ENCODE measurements at places on chromosomes 2 and 18.
A peak's percentile ranks its signal among the peaks of the same experiment; 100 is the strongest.

- no peak for DNase-seq
Measured at GRCh38 chr2:9212010-9212635, 5.5 kb downstream of the ASAP2 start.

DNA sequence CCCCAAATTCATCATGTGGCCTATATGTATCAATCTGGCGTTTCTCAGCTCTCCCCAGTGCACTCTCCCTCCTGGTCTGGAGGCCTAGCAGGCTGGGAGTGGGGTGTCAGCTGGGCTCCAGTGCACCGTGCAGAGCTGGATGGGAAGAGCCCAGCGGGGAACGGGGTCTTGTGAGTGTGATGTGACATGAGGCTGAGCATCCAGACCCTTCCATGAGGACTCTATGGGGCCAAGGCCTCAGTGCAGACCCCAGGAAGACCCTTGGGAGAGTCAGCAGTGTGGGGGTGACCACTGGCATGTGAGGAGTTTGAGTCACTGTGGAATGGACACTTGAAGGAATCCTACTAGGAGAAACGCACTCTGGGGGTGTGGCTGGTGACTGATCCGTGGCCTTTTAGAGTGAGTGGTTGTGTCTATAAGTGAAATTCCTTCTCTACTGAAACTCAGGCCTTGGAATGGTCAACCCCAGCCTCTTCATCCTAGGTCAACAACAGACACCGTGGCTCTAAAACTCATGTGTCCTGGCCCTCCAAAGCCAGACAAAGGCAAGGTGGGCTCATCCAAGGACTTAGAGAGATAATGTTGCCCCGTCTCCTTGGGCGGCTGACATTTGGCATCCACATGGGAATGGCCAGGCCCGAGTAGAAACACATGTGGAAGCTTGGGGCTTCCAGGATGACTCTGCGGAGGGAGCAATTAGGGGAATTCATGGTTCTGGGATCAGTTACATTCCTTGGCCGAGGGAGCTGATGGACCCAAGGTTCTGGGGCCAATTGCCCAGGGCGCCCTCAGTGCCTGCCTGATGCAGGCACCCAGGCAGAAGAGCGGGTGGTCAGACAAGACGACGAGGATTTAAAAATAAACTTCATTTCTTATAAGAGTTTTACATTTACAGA is 156.0 kb upstream of the TWIST2 start:
- DNase-seq, result no peak

GRCh38 chr2:32946314-32947075 is at the start of gene LTBP1:
Gene LTBP1 (plus strand): TSS chr2:32946953. CDS start chr2:32947325, 372 bp downstream.
- DNase-seq, result peak; percentile 37

- DNase-seq, result no peak
Measured at GRCh38 chr2:16186661-16187481, 246.5 kb downstream of the MYCN start.

DNA sequence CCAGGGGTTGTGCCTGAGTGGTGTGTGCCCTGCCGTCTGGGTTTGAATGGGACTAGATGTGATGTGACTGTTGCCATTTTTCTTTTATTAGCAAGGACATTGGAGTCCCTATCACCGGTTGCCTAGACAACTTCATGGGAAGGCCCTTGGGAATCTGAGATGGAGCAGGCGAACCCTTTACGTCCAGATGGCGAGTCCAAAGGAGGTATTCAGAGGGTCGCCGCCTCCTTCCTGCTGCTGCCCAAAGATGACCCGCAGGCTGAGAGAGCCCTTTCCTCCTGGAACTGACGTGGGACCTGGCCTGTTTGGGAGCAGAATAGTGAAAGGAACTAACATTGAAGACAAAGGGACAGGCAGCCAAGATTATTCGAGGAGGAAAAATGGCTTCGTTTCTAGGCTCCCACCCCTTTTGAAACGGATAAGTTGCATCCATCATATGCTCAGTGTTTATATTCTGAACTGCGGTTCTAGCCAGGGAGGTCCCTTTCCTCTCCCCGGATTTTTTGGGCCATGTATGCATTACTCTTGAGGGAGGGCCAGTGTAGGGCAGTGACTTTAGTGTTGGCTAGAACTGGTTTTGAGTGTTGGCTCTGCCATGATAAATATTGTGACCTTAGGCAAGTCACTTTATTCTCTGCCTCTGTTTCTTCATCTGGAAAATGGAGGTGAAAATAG is 673 bp downstream of the CENPO start:
- no peak for DNase-seq

GRCh38 chr2:232767866-232768265 is 8.5 kb downstream of the KCNJ13 start:
- DNase-seq, result no peak

GRCh38 chr2:30527859-30528258 is 80.8 kb downstream of the LCLAT1 start:
- no peak for DNase-seq

- no peak for DNase-seq
Measured at GRCh38 chr2:204114295-204115136, 178.0 kb downstream of the ICOS start.

DNA sequence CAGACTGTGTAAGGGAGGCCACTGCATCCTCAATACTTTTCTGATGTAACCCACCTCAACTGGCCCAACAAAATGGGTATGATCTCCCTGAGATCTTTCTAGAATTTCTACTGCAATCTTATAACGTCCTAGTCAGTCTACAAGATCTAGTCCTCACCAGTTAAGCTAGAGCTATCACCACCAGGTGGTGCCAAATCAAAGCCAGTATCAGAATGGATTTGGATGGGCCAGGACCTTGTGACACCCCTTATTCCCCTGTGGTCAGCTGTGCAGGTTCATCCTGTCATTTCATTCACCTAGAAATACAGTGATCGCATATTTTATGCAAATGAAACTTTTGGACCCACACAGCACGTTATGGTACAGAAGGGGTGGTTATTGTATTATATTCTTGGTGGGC is 90.3 kb downstream of the OLA1 start:
- DNase-seq, result peak; percentile 53

GRCh38 chr2:200590090-200590489 is 4.3 kb downstream of the AOX1 start:
- no peak for DNase-seq

DNA sequence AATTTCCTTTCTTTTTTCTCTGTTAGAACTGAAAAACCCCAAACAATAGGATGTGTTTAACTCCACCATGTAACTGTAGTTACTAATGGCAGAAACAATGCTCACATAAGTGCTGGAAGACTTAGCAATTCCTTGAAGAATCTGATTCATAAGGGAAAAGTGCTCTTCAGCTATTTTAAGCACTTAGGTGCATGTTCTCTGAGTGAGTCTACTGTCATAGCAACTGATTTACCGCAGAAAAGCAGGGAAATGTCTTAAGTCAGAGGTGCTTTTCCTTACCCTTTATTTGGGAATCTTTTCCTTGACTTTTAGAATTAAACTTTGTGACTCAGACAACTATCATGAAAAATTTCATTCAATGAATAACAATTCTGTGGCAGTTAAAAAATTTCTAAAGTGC is 65.4 kb upstream of the NABP1 start:
- no peak for DNase-seq

- DNase-seq, result no peak
Measured at GRCh38 chr18:13835202-13835601, 11.3 kb downstream of the MC5R start.

DNA sequence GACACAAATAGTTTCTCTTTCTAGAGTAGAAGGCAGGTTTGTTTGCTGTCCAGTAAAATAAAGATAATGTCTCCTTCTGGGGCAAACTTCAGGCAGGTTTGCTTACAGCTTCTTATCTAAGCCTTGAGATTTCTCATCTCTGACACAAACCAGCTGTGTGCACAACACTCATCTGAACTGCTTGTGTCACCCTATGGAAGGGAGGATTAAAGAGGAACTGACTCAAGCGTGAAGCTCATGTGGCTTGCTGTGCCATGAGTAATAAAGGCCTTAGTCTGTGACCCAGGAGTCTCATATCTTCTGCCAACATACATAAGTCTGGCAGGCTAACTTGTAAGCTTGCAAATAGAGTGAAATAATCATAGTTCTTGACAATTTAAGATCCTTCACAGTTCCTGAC is 24.2 kb upstream of the CPO start:
- no peak for DNase-seq

GRCh38 chr2:71602581-71602980 is 149.2 kb downstream of the DYSF start:
- no peak for DNase-seq

- no peak for DNase-seq
Measured at GRCh38 chr2:55518841-55519165, 715 bp upstream of the CFAP36 start.

GRCh38 chr18:62741118-62741566 is 25.8 kb downstream of the PHLPP1 start:
- no peak for DNase-seq

GRCh38 chr2:85907671-85908157 is 18.9 kb upstream of the ST3GAL5 start:
- no peak for DNase-seq

DNA sequence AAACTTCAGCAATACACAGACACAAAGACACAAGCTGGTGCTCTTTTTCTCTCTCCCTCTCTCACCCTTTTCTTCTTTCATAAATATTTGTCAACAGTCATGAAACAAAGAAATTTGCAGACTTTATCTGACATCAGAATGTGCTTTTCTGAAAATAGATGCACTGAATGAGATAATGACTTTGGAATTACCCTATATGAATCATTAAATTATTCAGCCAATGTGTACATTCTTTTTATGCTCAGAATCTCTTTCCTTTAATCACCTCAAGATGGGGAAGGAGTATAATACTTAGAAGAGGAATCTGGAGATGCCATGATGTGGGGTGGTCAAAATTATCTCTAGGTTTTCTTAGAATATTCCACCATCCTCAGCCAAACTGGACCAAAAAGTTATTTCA is 289.9 kb downstream of the LRRTM1 start:
- no peak for DNase-seq

- DNase-seq, result peak; percentile 86
Measured at GRCh38 chr2:29115797-29116781, 874 bp downstream of the CLIP4 start.

DNA sequence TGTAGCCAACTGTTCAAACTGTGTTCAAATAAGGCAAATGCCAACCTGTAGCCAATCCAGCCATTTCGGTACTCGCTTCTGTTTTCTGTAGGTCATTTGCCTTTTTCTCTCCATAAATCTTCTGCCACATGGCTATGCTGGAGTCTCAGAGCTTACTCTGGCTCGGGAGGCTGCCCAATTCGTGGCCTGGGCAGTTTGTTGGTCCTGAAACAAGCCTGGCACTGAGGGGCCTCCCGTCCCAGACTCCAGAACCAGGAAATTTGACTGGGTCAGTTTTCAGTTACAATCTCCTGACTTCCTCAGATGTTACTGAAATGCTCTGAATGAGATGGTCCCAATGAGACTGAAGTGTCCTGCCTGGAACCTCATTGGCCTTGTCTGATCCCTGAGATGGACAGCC is 120.8 kb upstream of the NPAS2 start:
- no peak for DNase-seq

- DNase-seq, result no peak
Measured at GRCh38 chr2:184534986-184535385, 63.3 kb upstream of the ZNF804A start.

DNA sequence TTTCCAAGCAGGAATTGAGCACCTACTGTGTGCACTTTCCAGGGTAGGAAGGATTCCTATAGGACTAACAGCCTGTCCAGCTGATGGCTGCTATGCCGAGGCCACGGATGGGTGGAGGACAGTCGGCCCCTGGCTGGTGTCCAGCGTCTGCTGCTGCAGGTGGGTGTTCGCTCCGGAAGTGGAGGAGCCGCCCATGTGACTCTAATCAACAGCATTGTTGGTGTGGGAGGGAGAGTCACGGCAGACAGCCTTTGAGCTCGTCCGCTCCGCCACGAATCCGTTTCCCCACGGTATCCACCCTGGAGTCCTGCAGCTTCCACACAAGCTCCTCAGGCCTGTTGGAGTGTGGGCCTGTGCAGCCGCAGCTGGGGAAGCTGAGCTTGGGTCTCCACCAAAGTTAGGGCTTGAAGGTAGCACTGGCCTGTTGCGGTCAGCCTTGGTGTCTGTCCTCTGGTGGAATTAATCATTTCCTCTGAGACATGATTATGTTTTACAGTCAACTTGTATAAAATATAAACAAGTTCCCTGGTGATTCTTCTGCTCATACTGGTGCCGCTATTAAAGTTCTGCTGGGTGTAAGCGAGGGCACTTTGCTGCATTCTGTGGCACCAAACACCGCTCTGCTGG is 185.9 kb upstream of the TPO start:
- no peak for DNase-seq

GRCh38 chr18:49768051-49768391 is 45.3 kb downstream of the ACAA2 start:
- DNase-seq, result peak; percentile 52

DNA sequence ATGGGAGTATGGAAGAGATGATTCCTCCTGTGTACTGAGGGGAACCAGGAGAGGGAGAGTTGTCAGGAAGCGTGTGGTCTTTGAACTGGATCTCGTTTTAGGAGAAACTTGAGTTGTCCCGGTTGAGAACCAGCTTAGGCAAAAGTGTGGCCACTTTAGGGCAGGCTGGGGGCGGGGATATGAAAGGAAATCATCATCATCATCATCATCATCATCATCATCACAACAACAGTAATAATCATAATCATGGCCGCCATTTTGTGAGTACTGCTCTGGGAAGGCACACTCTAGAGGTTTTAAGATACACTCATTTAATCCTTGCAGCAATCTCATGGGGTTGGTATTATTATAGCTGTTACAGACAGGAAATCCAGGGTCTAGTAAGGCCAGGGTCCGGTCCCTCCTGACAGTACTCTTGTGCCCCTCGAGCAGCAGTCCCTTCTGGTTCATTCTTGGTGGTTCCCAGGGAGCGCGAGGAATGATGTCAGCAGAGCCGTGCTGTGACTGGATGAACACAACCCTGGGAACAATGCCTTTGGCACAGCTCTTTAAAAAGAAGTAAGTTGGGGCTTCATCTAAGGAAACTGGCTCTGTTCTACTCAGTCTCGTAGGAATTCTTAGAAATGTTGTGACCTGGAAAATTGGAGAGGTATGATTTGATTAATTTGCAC is 33.8 kb downstream of the PARD3B start:
- no peak for DNase-seq

GRCh38 chr2:189608170-189608569 is 27.6 kb upstream of the SLC40A1 start:
- no peak for DNase-seq

DNA sequence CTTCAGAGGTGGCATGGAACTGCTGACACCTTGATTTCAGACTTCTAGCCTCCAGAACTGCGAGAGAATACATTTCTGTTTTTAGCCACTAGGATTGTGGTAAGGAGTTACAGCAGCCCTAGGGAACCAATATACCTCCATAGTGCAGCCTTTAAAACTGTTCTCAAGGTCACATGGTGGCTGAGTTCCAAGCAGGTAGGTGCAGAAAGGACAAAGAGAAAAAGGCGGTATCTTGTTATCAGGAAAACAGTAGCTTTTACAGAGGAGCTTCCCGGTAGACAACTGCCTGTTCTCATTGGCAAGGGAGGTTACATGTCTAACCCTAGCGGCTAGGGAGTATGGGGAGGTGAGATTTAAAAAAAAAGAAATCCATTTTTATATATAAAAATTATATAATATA is 96.2 kb upstream of the BCL2L11 start:
- no peak for DNase-seq

DNA sequence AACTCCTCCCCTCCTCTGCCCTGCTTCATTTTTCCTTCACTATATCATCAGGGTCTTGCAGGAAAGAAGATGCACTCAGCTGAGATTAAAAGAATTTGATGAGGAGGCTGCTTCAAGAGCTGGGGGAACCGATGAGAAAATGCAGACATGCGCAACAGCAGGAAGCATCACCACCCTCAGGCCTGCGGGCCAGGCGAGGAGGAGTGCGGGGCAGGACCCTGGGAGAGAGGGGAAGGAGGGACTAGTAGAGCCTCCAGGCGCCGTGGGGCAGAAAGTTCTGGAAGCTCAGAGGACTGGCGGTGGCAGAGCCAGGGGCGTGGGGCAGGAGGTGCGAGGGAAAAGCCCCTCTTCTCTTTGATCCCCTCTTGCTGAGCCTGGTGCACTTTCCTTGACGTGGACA is 108.2 kb downstream of the CD226 start:
- DNase-seq, result no peak

Data from natural killer cell (primary cell).